ENCODE measurements at places on chromosomes 6 and 20.

DNA sequence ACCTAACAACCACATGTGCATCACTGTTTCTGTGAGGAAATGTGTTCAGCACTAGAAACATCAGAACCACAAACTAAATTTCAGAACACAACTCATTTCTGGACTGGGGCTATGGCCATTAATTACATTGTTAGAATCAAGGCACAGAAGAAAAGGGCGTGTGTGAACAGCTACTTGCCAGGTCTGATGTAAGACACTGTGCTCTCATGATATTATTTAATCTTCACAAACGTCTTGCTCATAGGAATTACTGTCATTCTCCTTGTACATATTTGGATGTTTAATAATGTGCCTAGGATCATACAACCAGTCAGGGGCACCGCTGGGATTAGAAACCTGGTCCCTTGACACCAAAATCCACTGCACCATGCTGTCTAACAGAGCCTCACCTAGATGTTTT is 14.8 kb downstream of the ADGRF1 start:
- no peak for DNase-seq

GRCh38 chr6:156828280-156828703 is 51.1 kb downstream of the ARID1B start:
- DNase-seq, result no peak

- DNase-seq, result no peak
Observed at GRCh38 chr6:111727802-111728201, 122.1 kb upstream of the TRAF3IP2 start.

DNA sequence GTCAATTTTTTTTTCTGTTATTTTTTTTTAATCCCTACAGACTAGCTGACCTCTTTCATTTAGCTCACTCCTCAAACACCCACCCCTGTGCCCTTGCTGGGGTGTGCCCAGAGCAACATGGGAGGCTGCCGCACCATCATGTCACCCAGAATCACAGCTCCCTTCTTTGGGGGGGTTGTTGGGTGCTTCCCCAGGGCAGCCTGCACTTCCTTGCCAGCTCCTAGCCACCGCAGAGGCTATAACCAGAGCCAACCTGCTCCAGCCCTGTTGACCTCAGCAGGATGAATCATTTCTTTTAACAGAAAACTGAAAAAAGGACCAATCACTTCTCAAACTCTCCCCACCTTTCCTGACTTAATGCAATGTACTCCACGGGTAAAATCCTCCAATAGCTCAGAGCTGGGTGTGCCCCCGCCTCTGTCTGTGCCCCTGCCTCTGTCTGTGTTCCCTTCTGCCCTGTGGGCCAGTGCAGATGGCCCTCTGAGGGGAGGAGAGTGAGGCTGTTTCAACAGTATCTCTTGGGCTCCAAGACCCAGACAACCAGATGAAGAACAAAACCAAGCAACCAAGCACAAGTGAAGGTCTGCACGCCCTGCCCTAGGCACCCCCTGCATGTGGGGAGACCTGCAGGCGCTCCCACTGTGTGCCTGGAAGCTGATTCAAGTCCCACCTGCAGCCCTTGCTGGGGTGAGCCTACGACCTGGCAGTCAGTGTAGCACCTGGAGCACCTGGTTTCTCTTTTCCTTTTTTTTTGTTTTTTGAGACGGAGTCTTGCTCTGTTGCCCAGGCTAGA is 67.7 kb downstream of the PYGB start:
- DNase-seq, result no peak

- DNase-seq, result no peak
Observed at GRCh38 chr20:38435555-38435939, 419 bp upstream of the SNHG17 start.

Data from NCI-H774 (cell line).